ENCODE measurements at places on chromosomes 2 and 18. TPM values are rescaled to one million over a fixed set of nuclear protein-coding genes. Genes with fewer than 3 reads are reported as not detected.

DNA sequence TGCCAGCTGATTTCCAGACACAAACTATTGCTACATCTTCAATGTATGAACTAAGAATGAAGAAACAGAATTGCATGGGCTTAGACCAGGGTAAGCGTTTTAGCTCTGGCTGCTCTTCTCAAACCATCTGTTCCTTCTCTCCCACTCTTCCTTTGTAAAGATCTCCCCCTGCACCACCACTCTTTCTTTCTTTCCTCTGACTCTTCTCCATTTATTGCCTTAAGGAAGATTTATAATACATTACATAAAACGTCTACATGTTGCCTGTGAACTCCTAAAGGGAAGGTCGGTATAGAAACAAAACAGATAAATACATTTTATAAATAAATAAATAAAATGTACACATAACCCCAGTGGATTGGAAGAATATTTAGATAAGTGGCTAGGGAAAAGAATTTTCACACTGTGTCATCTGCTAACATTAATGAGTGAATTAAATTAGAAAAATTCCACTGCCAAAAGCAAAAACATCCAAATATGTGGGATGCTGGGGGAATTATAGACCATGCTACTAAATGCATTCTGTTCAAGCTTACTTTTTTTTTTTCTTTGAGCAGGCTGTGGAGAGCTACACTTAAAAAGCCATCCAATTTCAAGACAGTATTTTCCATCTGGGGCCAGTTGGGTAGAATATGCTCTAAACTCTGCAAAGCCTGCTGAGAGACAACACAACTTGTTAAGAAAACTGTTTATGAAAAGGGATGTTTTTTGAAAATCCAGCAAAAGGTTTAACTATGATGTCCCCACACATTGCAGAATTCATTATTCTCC is 41.5 kb downstream of the NCKAP5 start:
- DNase-seq: no peak

TTN gene
- total RNA-seq: 18.2 TPM

DNA sequence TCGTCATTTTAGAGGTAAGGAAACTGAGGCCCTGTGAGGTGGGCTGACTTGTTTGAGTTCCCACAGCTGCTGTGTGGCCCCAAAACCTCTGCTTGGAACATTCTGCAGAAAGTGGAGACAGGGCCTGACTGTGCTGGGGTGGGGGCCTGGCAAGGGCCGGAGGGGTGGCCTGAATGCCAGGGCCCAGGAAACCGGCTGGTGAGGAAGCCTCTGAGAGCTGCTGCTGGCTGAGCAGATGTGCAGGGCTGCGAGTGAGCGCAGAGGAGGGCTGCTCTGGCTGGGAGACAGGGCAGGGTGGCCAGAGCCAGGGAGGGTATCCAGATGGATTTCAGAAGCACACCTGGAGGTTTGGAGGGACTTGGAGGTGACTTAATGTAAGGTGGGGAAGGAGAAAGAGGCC is 29.9 kb upstream of the INHBB start:
- no peak for DNase-seq

DNA sequence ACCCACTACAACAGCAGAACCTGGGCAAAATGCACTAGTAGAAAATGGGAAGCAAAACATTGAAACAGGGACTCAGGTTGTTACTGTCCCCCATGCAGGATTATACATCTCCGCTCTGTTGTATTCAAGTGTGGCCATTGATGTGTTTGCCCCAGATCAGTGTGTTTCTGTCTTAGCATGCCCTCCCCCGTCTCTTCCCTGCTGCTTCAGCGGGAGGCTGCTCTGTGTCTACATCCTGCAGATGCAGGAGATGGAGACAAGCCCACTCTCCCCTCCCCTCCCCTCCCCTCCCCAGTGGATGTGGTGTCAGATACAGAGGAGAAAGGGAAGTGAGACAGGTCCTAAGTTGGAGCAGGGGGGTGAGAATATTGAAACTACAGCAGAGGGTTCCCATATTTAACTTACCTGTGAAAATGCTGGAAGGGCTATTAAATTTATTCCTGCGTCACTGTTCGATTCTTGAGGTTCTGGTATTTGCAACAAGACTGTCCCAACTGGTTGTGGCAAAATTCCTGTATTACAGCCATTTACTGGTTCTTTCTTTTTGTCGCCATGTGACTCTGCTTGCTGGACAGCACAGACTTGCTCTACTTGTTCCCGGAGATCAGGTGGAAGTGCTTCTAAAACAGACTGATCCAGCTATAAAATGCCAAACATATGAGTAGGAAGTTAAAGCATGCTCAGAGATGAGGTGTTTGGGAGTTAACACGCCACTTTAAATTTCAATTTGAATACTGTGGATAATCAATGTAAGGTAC is 67.0 kb downstream of the EIF5B start:
- DNase-seq: no peak

DNA sequence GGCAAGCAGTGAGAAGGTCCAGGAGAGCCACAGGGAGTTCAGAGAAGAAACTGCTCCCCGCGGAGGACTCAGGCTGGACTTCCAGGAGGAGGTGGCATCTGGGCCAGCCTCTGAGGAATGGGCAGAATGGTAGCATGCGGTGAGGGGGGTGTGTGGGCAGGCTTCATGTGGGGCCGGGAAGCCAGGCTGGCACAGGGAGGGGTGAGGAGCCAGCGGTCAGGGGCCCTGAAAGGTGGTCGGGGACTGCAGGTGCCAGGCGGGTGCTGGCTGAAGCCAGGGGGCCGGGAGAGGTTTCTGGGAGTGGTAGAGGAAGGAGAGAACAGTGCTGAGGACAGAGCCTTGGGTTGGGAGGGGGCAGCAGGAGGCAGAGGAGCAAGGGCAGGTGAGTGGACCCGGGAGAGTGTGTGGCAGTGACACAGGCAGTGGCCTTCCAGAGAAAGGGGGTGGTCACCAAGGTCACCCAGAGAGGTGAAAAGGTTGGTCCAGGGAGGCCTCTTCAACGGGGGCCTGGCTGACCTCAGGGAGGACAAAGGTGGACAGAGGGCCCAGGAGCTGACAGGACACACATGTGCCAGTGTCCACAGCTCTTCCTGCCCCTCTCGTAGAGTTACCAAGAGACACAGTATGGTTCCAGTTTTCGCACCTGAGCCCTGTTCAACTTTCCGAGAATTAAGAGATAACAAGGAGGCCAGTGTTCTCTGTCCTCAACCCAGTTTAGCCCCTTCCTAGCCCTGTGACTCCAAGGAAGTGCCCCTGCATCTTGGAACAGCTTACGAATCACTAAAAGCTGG is 101.2 kb upstream of the ASB18 start:
- no peak for DNase-seq

DYNAP gene
- total RNA-seq: not detected

TMEM37 gene
- 27.8 TPM for total RNA-seq

DNA sequence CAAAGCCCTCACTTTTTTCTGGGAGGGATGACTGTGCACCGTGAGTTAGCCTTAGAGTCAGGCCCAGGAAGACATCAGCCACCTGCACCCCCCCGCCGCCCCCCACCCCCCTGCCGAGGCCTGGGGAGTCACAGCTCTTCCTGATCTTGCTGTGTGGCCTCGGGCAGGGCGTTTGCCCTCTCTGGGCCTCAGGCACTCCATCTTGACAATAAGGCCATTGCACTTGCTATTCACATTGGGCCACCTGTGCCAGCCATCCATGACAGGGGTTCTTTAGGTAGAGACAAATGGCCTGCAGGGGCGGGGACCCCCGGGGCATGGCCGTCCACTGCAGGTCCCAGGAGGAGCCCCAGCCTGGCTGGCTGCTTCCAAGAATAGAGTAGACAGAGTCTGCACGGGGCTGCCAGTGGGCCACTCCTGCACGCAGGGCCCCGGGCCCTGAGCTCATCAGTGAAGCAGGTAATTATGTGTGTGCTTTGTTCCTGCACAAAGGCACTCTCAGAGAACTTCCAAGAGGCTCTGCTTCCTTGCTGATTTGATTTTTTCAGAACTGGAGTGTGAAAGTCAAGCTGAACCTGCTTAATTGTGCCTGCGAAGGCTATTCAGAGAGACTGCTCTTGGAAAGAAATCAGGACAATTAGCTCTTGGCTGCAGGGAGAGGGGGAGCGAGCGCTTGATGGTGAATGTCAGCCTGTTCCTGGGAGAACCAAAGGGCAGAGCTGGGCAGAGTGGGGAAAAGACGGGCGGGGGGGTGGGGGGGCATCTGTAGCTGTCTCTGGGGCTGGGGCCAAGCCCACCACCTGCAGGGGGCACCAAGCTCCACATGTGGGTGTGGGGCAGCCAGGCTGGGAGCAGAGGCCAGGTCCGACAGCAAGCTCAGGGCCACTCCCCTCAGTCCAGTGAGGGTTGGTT is 40.3 kb downstream of the RRM2 start:
- no peak for DNase-seq

Measured in omental fat pad (tissue), 4 donors.